SJSA1 (cell line): ENCODE measurements at places on chromosomes 13 and 19. TPM values are rescaled to one million over a fixed set of nuclear protein-coding genes. Genes with fewer than 3 reads are reported as not detected.
A peak's percentile ranks its signal among the peaks of the same experiment; 100 is the strongest.

DNA sequence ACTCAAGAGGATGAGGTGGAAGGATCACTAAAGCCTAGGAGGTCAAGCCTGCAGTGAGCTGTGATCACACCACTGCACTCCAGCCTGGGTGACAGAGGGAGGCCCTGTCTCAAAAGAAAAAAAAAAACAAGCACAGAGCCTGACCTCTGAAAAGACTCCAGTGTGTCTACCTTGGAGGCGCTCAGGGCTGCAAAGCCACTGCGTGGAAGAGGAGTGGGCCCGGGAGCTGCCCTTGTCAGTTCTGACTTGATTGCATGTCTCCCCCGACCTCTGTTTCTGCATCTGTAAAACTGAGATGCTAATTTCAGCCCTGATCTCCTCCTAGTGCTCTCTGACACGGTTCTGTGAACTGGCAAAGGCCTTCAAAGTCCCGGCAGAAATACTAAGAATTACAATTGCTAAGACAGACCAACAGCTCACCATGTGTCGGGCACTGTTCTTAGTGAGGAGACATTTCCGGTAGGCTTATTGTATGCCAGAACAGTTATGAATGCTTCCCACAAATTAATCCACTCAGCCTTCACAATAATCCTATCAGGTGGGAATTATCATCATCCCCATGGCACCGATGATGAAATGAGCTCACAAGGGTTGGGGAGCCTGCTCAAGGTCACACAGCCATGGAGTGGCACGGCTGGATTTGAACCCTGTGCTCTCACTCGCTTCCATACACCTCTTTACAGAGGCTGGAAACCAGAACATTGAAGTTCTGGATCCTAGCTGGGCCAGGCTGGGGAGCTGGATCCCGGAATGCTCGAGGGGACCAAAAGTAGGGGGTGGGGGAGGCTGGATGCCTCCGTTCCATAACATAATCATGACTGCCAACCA lies 3.5 kb downstream of the AKT2 start:
- H3K27me3 ChIP-seq = no peaks in the 10 kb centered on the region
- no peak for DNase-seq
- peaks cover 12% of the 10 kb centered on the region for H3K4me1 ChIP-seq
- H3K27ac ChIP-seq = no peak overlapping the region

- H3K27ac ChIP-seq = no peak overlapping the region
- no peaks in the 10 kb centered on the region for H3K4me1 ChIP-seq
- H3K4me3 ChIP-seq = no peak overlapping the region
- no peak for DNase-seq
- H3K27me3 ChIP-seq = no peaks in the 10 kb centered on the region
These were observed 277.2 kb downstream of the NALCN start for GRCh38 chr13:101139081-101139480.

DNA sequence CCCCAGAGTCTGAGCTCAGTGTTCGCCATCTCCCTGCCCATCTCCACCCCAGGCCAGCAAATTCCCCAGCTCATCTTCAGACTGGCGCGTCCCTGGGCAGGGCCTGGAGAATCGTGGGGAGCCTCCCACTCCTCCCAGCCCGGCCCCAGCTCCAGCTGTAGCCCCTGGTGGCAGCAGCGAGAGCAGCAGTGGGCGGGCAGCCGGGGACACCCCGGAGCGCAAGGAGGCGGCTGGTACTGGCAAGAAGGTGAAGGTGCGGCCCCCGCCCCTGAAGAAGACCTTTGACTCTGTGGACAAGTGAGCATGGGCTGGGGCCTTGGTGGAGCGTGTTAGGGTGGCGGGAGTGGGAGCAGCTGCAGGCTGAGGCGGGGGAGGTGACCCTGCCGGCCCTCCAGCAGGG lies 8.4 kb upstream of the PRR19 start:
- no peaks in the 10 kb centered on the region for H3K4me1 ChIP-seq
- no peaks in the 10 kb centered on the region for H3K27me3 ChIP-seq
- H3K36me3 ChIP-seq = peaks cover 75% of the 10 kb centered on the region
- no peak for DNase-seq

- DNase-seq = peak; percentile 39
- H3K4me1 ChIP-seq = peaks cover 18% of the 10 kb centered on the region
These were observed 11.3 kb downstream of the STAP2 start for GRCh38 chr19:4327252-4327876.

GPR4 gene
- not detected in 2 replicates for total RNA-seq

ZNF763 gene
- total RNA-seq = 0.18 TPM in 1 of 2 replicates, not detected in the other

OR7D2 gene
- total RNA-seq = 0.03 TPM in 1 of 2 replicates, not detected in the other

ZNF667 gene
- total RNA-seq = not detected in 2 replicates

ATP8B3 gene
- 2.7 and 3.8 TPM in 2 replicates for total RNA-seq

CEACAM7 gene
- not detected in 2 replicates for total RNA-seq

KIR2DL1 gene
- not detected in 2 replicates for total RNA-seq
